NCI-H2107 (cell line): ENCODE measurements at places on chromosomes 1 and 21.

DNA sequence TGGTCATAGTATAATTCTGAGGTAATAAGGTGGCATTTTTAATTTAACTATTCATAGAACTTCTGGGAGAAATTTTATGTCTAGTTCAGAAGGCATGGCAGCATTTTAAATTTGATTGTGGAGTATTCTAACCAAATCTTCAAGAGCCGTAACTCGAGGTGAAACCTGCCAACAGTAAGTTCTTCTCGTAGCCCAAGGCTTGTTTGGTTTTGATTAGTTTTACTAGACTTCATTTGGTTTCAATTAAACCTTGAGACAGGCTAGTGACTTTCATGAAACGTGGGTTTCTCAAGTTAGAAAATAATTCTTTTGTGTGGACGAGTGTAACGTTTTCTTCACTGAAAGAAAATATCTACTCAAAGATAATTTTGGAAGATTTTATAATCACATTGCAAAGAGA is 395.5 kb downstream of the USP25 start:
- no peak for DNase-seq

- DNase-seq = peak; percentile 10
Measured at GRCh38 chr1:107430540-107431228, 289.8 kb downstream of the NTNG1 start.

- peak; percentile 42 for DNase-seq
Measured at GRCh38 chr1:68111519-68112436, 61.4 kb upstream of the DIRAS3 start.

GRCh38 chr1:160838888-160839287 is 23.8 kb downstream of the CD244 start:
- DNase-seq = no peak

DNA sequence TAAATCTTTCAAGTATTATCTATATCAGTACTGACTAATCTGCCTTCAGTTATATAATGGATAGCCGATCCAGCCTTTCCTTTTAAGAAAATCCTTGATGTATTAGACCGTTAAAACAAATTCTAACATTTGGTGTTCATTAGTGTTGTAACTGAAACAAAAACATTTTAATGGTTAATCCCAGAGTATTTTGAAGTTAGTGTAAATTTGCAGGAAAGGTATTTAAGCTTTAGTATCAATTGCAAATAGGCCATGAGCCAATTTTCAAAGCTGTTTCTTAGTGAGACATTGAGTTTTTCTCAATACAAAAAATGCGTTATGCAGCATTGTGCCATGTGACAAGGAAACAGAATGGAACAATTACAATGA is 29.6 kb downstream of the DISP1 start:
- no peak for DNase-seq

GRCh38 chr1:77447669-77448068 is 165.8 kb downstream of the AK5 start:
- DNase-seq = no peak

DNA sequence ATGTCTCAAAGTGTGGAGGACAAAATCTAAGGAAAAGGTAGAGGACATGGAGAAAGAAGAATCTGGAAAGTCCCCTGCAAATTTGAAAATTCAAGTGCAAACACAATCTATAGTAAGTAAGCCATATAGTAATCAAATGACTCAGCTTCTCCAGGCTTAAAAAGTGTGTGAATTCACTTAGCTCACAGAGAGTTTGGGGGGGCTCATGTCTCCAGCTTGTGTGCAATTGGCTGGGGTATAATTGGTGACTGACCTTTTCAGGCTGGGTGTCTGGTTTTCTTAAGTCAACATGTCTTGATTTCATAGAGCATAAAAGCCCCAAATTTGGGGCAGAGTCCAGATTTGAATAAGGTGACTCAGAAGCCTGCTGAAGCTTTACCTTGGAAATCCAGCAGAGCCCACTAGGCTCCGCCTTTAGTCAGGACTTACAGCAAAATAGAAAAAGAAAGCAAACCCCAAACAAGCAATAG is 8.6 kb downstream of the CLDN14 start:
- DNase-seq = no peak
